ENCODE measurements at places on chromosomes 12 and 14.

GRCh38 chr14:44070046-44070445 is 437.0 kb downstream of the FSCB start:
- no peak for DNase-seq

DNA sequence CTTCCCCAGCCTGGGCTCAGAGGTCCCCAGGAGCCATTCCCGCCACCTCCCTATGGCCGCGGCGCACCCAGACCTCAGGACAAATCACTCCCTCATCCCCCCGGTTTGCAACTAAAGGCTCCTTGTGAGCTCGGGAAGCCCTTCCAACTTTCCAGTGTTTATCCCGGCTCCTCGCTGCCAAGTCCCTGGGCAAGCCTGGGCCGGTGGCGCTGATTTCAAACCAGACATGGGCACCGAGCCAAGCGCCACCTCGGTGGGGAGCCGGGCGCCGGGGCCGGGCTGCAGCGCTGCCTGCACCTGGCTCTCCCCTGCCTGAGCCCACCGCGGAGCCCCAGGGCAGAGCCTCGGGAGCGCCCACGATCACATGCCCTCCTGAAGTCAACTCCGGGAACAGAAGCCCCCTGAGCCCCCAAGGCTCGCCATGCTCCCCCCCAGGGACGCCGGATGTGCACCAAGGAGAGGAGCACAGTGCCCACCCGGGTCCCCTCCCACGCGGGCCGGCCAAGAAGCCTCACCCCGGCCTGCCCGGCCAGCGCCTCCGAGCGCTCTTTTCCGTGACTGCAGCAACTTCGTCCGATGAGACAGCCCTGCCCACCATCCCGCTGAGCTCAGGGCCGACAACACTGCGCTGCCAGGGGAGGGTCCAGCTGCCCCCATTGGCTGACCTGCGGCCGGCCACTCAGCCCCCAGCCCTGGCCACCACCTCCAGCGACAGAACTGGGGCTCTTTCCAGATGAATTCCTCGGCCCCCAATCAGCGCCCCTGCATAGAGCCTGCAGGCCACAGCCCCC is 50.0 kb downstream of the NCOR2 start:
- peak; percentile 97 for DNase-seq

GRCh38 chr12:132702640-132703039 is 8.0 kb upstream of the PGAM5 start:
- DNase-seq: no peak

- DNase-seq: no peak
Measured at GRCh38 chr14:68982581-68982980, 3.5 kb upstream of the ACTN1 start.
